ENCODE measurements at places on chromosomes 3 and 15.
A peak's percentile ranks its signal among the peaks of the same experiment; 100 is the strongest.

- no peak for DNase-seq
These were observed 93.4 kb downstream of the THRB start for GRCh38 chr3:24401090-24401810.

GRCh38 chr3:123110976-123111615 is 44.3 kb downstream of the PDIA5 start:
- no peak for DNase-seq

DNA sequence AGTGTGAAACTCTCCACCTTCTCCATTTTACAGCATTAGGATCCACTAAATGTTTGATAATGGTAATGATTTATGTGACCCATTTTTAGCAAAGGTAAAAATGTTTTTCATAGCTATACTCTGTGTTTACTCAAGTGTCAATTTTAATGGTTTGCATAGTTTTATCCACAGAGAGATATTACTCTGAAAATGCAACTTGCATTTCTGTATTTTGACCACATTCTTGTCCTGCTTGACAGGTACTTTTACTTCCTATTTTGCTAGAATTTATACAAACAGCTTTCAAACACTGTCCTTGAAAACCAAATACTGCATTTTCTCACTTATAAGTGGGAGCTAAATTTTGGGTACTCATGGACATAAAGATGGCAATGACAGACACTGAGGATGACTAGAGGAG is 62.9 kb downstream of the SERPINI1 start:
- DNase-seq, result no peak

DNA sequence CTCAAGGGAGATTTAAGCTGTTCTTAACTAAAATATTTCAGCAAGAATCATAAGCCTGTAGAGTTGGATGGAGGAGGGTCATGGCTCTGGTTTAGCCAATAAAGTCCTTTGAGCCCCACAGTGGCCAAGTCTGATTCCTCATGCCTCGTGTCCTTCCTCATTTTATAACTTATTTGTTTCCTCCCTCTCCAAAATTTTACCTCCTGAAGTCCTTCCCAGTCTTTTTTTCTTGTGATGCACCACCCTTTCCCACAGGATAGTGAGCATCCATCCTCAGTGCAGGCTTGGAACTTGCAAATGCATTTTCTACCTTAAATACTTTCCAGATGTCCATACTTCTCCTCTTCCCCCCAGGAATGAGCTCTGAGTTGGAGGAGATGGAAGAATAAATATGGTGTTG is 162.7 kb upstream of the AGTR1 start:
- no peak for DNase-seq

DNA sequence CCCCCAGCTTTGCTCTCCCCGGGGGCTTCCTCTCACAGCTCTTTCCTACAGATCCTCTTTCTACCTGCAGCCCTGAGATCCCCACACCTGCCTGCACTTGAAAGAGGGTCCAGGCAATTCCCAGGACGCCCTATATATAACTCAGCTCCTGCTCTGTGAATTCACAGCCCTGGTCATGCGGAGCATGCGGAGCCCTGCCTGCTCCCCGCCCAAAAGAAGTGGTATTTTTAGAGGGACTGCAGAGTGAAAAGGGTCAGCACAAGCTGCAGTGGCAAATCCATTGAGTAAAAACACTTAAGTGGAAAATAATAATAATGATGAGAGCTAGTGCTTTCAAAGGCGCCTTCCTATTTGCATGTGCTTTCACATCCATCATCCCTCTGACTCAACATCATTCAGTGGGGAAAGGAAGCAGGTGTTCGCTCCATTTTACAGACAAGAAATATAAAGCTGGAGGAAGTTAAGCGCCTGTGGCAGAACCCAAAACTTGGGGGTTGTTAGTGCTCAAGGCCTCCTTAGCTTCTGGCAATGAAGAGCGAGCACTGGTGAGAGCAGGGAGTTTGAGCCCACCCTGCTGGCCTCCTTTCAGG is 76.3 kb upstream of the LIPC start:
- no peak for DNase-seq

DNA sequence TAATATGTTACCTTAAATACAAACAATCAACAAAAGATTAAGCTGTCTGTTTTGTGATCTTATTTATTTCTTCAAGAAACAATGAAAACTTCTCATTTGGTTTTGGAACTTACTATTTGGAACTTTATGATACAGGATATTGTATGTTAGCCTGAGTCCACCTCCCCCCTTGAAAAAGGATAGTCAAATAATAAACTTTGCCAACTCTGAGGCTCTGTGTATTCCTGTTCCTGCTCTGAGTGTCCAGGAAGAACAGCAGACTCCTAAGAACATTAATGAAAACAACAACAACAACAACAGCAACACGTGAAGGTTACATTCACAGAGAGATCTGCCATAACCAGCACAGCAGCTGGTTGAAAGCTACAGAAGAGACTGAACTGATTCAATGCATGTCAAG is 108.1 kb upstream of the AADACL2 start:
- no peak for DNase-seq

DNA sequence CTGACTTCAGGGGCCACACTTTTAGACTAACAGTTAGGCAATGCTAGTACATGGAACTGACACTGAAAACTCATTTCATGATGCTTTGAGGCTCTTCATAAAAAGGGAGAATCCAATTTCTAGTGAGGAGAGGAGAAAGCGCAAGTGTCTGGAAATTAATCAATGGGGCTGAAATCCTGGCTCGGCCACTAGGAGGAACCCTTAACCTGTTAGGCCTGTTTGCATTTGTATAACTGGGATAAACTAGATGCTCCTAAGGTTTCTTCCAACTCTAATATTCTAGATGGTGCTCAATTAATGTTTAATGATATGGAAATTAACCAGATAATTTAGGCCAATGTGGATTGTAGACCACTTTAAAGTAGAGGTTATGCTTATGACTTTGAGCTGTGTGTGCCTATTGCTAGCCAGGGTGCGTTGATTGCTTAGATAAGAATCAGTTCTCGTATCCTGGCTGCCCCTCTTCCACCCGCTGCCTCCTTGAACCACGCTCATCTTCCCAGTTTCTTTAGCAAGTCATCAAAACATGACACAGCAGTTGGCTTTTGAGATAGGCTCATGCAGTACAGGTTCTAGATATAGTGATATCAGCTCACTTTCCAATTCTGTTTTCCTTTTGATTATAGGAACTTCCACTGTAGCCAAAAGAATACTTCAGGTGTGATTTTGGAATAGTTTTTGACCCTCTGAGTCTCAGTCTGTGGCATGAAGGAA is 16.8 kb upstream of the CRBN start:
- peak; percentile 17 for DNase-seq

DNA sequence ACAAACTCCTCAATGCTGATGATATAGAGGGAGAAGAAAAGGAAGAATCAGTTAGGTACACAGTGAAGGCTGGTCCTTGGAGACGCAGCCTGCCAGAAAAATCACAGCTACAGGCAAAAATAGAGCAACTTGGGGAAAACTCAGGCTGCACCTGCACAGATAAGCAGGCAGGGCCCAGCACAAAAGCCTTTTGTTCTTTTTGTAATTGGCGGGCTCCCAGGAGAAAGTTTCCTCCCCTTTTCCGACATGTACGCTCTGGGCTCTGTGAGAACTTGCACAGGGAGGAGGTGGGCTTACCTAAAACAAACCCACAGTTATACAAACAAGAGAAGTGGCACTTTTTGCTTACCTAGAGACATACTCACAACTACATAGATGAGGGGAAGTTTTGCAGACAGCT is 813.4 kb upstream of the EPHA6 start:
- DNase-seq, result no peak

- no peak for DNase-seq
These were observed 7.7 kb upstream of the DIS3L start for GRCh38 chr15:66285533-66286280.

- peak; percentile 46 for DNase-seq
These were observed 233.5 kb upstream of the WNT5A start for GRCh38 chr3:55720614-55721013.

GRCh38 chr15:76935620-76936019 is 4.1 kb downstream of the RCN2 start:
- no peak for DNase-seq

DNA sequence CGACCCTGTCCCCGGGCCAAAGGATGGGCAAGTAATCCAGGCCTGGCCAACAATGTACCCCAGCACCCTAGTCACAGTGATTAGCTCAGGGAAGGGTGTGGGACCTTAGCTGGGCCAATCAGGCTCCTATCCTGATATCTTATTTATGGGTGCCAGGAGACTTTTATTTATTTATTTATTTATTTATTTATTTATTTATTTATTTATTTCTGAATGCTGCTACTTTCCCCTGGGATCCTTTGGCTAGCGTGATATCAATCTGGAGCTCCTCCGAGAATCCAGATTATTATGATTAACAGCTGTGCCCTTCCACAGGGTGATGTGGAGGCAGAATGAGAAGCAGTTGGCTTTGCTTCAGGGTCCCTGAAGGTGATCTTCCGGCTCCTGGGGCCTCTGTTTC is 32.2 kb upstream of the BHLHE40 start:
- no peak for DNase-seq

- DNase-seq, result no peak
These were observed 271.0 kb upstream of the CBLB start for GRCh38 chr3:106139826-106140225.

DNA sequence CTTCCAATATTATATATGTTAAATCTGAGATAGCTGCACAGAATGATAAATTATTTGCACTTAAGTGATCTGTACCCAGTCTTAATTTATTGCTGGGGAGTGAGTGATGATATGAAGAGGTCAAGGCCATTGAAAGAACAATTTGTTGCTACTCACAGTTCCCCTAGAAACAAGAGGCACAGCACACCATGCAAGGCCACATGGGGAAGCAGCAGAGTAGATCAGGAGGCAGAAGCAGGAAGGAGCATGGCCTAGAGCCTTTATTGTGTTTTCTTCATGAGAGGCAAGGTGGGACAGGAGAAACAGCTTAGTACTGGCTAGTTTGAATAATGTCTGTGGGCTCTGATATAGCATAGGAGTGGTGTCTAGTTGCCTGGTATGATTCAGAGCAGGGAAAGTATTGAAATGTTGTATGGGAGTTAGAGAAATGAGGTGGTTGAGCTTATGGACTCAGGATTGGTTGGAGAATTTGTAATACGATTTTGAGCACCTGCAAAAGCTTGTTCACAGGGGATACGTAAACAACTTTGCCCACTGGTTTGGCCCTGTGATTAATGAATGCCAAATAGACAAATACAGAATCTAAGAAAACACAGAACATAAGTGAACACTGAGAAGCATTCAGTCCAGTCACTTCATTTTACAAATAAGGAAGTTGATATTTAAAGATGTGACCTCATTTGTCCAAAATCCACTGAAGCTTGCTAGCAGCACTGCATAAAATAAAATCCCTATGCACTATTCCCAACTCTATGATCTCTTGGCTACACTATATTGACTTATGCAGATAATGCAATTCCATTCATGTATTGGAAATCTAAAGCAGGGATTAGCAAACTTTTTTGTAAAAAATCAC is 71.7 kb downstream of the TMCO5A start:
- peak; percentile 13 for DNase-seq

DNA sequence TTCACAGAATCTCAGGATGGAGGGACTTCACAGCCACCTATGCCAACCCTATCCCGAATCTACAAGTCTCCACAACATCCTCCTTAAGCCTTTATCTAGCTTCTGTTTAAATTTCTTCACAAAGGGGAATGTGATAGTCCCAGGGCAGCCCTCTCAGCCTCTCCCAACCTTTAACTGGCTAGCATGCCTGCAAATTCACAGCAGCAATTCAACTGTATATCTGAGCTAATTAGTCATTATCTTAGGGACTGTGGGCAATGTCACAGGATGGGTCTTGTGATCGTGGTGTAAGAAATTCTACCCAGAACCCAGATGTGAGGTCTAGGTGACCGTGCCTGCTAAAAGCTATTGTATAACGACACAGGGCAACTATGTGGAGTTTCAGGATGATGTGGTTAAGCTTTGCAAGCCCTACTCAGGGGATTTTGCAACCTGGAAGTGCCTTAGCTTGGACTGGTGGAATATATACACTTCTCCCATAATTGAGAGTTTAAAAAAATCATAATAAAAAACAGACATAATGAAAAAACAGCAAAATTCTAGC is 65.5 kb upstream of the FBN1 start:
- no peak for DNase-seq

DNA sequence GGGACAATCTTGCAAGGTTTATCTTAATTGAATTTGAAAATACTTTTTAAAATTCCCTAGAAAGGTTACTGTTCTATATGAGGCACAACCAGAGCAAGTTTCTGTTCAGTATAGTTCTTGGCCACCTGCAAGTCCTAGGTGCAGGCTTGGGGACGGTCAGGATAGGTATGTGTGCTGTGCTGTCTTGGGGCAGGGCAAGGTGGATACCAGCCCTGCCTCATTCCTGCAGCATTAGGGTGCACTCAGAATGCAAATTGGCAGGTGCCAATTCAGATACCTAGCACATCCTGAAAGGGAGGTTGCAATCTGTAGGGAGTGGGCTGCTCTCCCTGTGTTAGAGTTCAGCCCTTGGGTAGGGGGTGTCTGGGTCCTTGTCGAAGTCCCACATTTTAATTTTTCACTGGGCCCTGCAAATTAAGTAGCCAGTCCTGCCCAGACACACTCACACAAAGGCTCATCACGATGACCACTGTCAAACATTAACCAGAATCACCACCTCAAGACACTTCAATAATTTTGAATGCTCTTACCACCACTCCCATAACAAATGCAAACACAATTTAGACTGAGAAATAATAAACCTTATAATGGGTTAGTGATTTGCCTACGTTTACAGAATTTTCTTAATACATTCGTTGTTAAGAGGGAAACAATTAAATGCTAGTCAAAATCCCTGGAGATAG is 838.0 kb upstream of the NR2F2 start:
- no peak for DNase-seq

- DNase-seq, result no peak
These were observed 52.6 kb upstream of the ULK4 start for GRCh38 chr3:42014458-42014920.

DNA sequence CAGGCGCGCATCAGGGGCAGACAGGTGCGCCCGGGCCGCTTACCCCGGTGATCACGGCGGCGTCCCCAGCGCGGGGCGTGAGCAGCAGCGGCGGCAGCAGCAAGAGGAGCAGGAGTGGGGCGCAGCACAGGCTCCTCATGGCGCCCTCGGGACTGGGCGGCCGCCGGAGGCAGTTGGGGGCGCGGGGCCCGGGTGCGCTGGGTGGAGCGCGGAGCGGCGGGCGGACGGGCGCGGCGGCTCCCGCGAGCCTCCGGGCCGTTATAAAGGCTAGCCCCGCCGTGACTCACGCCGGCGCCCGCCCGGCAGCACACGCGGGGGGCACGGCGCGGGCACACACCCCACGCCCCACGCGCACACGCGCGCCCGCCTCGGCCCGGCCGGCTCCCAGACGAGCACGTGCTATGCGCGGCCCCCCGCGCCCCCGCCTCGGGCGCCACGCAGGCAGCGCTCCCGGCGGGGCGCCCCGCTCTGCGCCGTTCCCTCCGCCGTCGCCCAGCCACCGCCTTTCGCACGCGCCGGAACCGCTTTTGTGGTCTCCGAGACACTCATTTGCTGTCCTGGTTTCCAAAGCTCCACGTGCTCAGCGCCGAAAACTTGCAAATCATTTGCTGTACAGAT is at the start of gene PROK2:
Gene PROK2, minus strand, starts transcription at position 235 of the 618 bp plus-strand sequence. Its CDS starts 96 bp downstream, at position 139.
- DNase-seq, result peak; percentile 19

- DNase-seq, result no peak
These were observed 102.9 kb downstream of the CHST2 start for GRCh38 chr3:143222505-143222904.

Data from fibroblast of skin of back (primary cell).